Mammary epithelial cell (primary cell): ENCODE measurements at places on chromosomes 11 and 22. TPM values are rescaled to one million over a fixed set of nuclear protein-coding genes. Genes with fewer than 3 reads are reported as not detected.

The SCGB1A1 gene
- total RNA-seq = not detected

The NXPE2 gene
- not detected for total RNA-seq

GRCh38 chr11:69337211-69337721 is 43.3 kb downstream of the MYEOV start:
- no peak for DNase-seq

- DNase-seq = no peak
These were observed 9.4 kb downstream of the PLAAT2 start for GRCh38 chr11:63553759-63554158.

- DNase-seq = no peak
These were observed 32.1 kb downstream of the APOL5 start for GRCh38 chr22:35749808-35750207.

DNA sequence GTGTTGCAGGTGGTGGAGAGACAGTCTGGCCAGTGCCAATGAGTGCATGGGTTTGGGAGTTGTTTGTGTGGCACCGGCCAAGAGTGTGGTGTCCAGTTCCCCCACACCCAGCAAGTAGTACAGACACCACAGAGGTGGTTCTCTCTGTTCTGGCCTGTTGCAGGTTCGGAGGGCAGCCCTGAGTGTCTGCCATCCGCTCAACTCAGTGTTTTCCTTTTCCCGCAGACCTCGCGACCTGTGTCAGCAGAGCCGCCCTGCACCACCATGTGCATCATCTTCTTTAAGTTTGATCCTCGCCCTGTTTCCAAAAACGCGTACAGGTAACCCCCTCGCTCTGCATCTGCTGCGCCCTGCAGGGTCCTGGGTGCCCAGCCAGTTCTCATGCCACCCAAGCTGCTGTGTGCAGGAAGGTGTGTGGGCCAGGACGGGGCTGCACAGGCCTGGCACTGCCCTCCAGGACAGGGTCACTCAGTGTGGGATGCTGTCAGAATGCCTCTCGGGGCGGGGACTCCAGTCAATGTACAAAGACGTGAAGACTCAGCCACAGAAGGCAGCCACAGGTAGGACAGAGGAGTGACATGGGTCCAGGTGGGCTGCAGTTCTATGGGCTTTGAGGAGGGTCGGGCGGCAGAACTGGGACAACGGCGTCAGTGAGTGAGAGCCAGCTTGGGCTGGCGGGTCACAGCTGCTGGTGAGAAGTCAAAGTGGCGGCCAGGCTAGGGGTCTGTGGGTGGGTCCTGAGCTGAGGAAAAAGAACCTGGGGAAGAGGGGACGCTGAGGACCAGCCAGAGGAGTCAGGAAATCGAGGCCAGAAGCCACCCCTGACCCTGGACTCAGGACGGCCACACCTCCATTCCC is 15.9 kb downstream of the TANGO2 start:
- no peak for DNase-seq
